ENCODE measurements at places on chromosomes 3 and 15. TPM values are rescaled to one million over a fixed set of nuclear protein-coding genes. Genes with fewer than 3 reads are reported as not detected.

Gene ACVR2B
- total RNA-seq = 4.7 TPM

Gene P2RY1
- total RNA-seq = 11.5 TPM

Gene TYRO3
- 5.0 TPM for total RNA-seq

Gene A4GNT
- total RNA-seq = not detected

Gene OR5H14
- total RNA-seq = not detected

Gene PTPRG
- total RNA-seq = 30.4 TPM

Gene MORC1
- total RNA-seq = not detected

Gene NUP210
- 3.9 TPM for total RNA-seq

Gene CCR2
- 1.3 TPM for total RNA-seq

Gene GOLGA8G
- not detected for total RNA-seq

Gene TF
- 3.3 TPM for total RNA-seq

Gene TMC3
- not detected for total RNA-seq

Gene INSYN1
- 168 TPM for total RNA-seq

Gene DUOX1
- total RNA-seq = 0.50 TPM

DNA sequence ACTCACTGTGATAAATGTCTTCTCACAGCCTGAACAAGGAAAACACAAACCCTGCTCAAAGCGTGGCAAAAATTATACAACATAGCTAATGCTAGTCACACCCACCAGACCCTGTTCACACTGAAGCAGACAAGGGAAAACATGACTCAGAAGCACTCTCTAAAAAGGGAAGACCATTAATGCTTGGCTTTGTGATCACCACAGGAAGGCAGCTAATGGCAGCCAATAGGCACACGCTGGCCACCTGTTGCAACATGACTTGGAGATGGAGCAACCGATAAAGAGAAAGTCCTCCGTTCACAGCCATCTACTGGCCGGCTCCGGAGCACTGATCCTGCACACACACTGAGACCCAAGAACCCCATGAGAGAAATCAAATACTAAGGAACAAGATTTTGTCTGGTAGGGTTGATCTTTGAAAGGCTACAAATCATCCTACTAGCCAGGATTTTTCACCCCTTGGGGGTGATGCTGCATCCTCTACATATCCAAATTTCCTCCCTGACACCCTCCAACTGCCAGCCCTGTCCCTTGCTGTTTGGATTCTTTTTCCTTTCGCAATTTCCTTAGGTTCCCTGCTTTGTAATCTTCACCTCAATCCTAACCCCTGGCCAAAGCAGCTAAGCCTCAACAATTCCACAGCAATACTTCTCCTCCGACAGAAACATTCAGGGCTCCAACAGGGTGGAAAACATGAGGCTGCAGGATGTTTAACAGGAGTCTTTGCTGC is 3.2 kb downstream of the ZXDC start:
- peak; percentile 53 for DNase-seq

GRCh38 chr3:146163584-146163983 is 2.6 kb upstream of the PLOD2 start:
- no peak for DNase-seq

GRCh38 chr3:89098964-89099585 is 8.3 kb upstream of the EPHA3 start:
- peak; percentile 28 for DNase-seq

DNA sequence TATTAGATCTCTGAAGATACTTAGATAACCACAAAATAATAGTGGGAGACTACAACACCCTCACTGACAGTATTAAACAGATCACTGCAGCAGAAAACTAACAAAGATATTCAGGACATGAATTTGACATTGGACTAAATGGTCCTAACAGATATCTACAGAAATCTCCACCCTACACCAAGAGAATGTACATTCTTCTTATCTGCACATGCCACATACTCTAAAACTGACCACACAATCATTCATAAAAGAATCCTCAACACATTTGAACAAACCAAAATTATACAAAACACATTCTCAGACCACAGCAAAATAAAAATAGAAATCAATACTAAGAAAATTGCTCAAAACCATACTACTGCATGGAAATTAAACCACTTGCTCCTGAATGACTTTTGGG is 116.3 kb downstream of the DTWD1 start:
- no peak for DNase-seq

- DNase-seq = no peak
These were observed 40.1 kb upstream of the MUC13 start for GRCh38 chr3:124974691-124975090.

DNA sequence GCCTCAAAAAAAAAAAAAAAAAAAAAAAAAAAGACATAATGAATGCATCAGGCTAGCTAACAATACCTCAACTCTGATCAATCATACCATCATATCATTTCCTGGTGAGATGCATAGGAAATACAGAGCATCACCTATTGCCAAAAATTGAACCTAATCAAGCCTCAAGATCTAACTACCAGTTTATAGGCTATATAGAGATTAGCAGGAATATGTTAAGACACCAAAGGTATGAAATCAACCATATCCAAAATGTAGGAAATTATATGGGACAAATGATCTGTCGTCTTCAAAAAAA is 387 bp upstream of the VPS33B start:
- DNase-seq = no peak

DNA sequence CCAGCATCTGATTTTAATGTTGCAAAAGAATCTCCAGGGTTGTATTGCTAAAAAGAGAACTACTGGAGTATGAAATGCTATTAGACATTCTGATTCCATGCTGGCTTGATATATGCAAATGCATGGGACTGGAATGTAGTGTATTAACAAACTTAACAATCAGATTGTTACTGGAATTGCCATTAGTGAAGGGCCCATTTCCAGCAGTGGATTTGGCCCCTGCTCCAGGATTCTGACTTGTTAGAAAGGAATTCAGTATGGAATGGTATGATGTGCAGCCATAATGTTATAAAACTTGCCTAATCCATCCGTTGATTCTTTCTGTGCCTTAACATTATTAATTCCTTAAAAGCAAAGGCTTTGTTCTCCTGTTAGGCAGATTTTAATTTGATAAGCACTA is 7.9 kb downstream of the ARRDC4 start:
- no peak for DNase-seq

GRCh38 chr3:89690646-89691045 is 583.2 kb downstream of the EPHA3 start:
- no peak for DNase-seq

DNA sequence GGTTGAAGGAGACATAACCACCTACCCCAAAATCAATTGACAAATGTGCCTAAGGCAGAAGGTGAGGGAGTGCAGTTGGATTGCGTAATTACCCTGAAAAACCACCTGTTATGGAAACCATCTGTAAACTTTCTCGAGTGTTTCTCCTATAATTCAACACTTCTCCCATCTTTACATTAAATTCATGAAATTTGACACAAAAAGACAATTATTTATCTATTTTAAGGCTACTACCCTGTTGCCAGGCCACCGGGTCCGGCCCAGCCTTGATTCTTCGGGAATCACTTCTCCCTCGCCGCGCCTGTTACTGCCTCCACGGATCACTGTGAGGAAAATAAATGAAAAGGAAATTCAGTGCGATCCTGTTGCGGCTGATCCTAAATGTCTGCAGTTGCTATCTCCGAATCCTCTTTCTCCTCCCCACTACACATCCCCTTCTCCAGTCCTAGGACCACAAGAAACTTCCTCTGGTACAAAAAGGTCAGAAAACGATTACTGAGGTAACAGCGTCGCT is 646 bp downstream of the IQCB1 start:
- no peak for DNase-seq

DNA sequence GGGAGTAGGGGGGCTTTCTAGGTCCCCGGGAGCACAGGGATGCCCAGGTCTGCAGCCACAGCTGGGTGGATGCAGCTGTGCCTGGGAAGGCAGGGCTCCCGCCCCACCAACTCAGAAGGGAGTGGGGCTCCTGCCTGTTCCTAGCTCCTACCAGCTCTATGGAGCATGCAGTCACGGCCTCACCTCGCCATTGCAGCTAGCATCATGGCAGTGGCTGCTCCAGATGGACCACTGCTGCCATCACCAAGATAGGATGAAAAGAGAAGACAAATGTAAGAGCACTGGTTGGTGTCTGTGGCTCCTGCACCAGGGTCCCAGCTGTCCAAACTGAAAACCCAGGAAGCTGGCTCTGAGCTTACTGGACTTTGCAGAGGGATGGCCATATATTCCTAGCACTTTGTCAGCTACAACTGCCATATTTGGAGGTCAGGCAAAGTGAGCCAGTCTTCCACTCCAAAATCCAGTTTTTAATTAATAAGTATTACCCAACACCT is 3.0 kb upstream of the LIMD1 start:
- no peak for DNase-seq

DNA sequence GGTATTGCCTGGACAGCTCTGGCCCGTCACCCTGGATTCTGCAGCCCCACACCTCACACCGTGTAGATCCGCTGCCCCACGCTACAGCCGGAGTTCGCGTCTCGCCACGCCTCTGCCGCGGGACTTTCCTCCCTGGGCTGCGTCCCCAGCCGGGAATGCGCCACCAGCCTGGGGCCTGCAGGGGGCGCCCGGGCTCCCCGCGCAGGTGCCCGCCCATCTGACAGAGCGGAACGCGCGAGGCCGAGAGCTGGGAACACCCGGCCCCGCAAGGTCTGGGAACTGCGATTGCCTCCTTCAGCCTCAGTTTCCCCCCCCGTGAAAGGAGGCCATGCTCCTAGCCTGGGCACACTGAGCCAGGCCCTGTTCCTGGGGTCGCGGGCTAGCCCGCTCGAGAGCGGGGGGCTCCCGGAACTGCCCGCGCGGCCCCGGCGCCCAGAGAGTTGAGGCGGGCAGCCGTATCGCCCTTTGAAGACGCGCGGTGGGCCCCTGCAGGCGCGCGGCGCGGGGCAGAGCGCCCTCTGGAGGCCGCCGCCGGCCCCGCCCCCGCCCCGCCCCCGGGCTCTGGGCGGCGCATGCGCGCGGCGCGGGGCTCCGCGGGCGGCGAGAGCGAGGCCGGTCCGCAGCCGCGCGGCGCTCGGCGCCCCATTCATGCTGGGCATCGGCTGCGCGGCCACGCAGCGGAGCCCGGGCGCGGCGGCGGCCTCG is at the start of gene PLXNA1:
Gene PLXNA1, plus strand, starts transcription at position 645 of the 705 bp plus-strand sequence. CDS start 5,479 bp downstream, outside the sequence.
- DNase-seq = peak; percentile 90

DNA sequence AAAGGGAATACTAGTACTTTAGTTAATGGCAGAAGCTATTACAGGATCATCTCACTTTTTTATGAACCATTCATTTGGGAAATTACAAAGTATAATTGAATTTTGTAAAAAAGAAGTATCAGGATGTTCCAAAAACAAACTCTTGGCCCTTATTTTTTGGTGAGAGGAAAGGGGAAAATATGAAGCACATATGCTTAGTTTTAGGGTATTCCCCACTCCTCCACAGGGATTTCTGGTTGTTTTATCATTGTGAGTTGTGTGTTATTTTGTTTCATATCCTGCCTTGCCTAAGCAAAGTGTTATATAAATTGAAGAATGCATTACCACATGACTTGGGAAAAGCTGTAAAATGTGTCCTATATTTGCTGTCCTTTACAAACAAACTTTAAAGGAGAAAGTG is 227.0 kb downstream of the FMN1 start:
- DNase-seq = no peak

GRCh38 chr15:73631915-73632669 is 1.1 kb downstream of the NPTN start:
- DNase-seq = no peak

DNA sequence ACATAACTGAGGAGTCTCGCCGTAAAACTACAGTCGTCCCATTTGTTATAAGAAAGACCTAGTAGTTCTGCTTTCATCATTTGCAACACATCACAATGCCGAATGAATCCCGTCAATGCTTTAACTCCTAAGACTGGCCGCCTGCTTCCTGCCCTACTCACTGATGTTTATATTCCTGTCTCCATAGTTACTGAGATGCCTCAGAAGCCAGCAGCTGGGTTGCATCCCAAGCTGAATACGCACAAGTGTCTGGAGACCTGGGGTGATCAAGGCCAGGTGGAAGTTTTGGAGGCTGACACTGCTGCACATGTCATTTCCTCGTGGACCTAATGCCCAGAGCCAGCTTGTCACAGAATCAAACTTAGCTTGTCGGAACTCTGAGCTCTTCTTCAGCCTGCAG is 95.2 kb upstream of the UBE2E1 start:
- peak; percentile 60 for DNase-seq

DNA sequence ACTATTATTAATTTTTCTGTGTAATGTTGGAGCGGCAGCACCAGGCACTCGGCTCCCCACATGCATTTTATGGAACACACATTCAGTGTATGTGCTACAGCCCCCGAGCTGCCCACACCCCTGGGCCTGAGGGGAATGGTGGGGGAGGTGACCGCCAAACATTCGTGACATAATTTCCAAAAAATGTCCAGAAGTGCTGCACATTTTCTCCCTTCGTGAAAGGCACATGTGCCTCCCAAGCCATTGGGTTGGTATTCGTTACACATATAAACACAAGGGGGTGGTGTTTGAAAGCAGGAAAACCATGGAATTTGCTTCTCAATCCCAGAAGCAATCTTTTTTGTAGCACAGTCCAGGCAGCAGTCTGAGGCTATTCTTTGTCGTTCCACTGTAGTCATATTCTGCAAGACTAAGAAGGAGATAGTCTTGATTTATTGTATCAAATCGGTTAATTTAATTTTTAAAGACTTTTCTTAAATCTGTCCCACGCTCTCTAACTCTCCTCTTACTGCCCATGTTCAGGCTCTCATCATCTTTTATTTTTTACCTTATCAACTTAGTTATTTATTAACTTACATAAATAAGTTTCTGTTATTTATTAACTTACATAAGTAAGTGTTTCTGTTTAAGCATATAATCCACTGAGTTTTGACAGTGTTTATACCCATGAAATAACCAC is 39.2 kb upstream of the POLR2M start:
- no peak for DNase-seq

DNA sequence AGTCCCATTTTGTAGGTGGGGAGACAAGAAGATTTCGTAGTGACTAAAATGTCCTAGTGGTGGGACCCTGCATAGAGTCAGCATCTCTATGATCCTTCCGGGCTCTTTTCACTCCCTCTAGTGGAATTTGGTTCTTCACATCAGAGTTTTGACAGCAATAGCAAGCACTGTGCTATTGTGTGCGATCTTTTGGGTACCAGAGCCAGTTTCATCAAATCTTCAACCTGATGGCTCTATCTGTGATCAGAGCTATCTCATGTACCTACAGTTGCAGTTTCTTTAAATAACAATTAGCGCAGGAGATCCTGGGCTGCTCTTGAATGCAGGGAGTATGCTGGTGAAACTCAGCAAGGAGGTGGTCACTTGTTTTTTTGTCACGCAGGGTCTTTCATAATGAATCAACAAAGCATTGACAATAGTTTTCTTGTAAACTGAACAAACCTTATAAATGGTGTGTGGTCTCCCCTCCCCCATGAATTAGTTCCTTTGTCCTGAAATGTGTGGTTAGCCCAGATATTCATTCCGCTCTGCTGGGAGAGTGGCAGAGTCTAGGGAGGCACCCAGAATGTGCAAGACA is 257.2 kb upstream of the SOX2 start:
- DNase-seq = no peak

DNA sequence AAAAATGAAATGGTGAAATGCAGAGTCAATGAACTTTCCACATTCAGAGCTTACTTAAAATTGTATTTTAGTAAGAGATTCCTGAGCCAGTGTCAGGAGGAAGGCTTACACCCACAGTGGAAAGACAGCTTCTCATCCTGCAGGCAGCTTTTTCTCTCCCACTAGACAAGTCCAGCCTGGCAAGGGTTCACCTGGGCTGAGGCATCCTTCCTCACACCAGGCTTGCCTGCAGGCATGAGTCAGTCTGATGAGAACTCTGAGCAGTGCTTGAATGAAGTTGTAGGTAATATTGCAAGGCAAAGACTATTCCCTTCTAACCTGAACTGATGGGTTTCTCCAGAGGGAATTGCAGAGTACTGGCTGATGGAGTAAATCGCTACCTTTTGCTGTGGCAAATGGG is 3.1 kb downstream of the CCR4 start:
- DNase-seq = no peak

GRCh38 chr15:91329914-91330313 is 229.9 kb downstream of the SV2B start:
- no peak for DNase-seq

- no peak for DNase-seq
These were observed 623.7 kb downstream of the GRM7 start for GRCh38 chr3:7484636-7485035.
